ENCODE measurements at places on chromosomes 11 and 22.

DNA sequence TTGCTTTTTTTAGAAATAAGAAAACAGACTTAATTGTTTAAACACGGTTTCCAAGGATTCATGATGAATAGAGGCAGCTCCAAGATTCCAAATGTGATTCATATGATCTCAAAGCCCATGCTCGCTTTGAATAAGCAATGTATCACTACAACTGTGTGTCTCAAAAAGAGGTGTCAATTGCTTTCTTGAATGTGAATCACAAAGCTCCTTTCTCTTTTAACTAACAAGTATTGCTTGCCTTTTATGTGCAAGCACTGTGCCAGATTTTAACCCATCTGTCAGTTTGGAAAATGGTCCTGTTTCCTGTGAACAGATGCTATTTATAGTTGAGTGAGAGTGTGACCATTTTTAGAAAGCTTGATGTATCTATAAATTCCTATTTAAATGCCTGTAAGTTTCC is 6.5 kb downstream of the OOSP1 start:
- no peak for DNase-seq

GRCh38 chr11:16097543-16097942 is 258.8 kb downstream of the SOX6 start:
- no peak for DNase-seq

GRCh38 chr22:31128156-31128555 is 5.4 kb downstream of the INPP5J start:
- no peak for DNase-seq

DNA sequence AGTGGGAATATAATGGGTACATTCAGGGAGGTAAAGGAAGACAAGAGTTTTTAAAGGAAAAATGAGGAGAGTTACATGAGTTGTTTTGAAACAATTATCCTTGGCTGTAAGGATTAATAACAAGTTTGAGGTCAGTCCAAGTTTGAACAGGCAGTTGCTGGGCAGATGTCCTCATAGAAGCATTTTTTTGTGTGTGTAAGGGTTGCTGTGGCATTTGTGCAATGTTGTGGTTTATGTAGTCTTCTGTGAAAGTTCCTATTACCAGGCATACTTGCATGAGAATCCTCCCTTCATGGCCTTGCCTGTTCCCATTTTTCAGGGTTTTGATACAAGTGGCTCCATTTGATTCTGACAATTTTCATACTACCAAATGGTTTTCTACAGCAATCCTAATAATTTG is 400.2 kb downstream of the KCNA4 start:
- DNase-seq = no peak

GRCh38 chr11:102269927-102270326 is 47.4 kb upstream of the BIRC3 start:
- no peak for DNase-seq

DNA sequence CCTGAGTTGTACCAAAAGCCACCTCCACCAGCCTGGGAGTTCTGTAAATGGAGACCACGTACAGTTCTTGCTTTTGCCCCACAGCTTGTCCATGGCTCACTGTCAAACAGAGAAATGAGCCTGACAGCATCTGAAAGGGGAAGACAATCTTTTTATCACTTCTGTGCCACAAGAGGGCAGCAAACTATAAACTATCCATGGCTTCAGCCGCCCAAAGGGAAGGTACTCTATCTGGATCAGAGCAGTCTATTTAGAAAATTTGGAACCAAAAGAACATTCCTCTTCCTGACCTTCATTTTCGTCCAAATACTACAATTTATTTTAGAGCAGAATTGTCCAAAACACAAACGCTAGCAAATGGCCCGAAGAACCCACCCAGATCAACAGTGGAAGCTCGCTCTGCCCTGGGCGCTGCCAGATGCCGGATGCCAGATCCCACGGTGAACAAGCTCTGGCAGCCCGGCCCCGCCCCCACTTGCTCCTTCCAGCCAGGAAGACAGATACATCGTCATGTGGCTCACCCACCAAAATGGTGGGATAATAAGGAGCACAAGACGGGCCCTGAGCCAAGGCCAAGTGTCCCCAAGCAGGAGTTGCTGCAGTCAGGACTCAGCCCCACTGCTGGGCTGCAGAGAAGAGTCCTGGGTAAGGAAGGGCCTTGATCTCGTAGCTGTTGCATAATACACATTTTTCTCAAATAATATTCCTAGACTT is 23.9 kb upstream of the SCGB1A1 start:
- DNase-seq = peak; percentile 73

DNA sequence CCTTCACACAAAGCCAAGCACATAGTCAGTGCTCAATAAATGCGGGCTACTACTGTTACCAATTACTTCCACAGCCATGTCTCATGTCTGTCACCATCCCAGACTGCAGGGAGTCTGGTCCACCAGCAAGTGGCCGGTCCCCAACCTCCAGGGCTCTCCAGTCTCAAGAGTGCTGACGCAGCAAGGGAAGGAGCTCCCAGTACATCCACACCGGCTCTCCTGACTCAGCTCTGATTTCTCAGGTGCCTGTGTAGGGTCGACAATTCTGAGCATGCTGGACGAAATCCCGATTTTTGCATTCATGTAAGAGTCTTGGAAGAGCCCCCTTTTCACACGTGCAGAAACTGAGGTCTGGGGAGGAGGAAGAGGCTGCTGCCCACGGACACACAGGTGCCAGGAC is 10.3 kb upstream of the NEFH start:
- no peak for DNase-seq

DNA sequence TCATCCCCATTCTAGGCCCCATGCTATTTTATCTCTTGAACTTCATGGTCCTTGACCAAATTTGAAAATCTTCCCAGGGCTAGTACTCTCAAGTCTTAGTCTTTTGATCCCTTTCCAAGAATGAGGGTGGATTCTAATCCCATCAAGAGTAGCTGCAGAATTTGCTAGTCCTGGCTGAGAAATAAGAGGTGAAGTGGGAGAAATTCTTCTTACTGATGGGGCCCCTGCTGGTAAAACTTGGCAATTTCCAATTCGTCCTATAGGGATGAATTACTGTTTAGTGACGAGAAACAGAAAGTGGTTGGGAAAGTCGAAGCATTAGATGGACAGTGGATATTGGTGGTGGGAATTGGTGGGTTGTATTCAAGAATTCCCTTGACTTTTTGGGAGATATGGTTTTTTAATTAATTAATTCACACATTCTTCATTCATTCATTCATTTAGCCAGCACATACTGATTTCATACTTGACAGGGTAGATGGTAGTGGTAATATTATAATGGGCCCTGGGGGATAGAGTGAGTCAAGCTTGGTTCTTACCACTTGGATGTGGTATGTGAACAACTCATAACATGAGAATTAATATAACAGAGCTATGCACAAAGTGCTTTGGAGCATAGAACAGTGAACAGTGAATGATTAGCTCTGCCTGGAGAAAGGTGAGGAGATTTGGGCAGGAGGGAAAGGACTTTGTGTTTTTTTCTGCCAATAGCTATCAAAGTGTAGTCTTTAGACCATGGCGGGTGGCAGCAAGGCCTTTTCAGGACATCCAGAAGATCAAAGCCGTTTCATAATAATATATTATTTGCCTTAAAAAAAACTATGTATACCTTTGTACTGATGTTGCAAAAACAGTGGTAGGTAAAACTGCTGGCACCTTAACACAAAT is 103.8 kb downstream of the STIM1 start:
- no peak for DNase-seq

DNA sequence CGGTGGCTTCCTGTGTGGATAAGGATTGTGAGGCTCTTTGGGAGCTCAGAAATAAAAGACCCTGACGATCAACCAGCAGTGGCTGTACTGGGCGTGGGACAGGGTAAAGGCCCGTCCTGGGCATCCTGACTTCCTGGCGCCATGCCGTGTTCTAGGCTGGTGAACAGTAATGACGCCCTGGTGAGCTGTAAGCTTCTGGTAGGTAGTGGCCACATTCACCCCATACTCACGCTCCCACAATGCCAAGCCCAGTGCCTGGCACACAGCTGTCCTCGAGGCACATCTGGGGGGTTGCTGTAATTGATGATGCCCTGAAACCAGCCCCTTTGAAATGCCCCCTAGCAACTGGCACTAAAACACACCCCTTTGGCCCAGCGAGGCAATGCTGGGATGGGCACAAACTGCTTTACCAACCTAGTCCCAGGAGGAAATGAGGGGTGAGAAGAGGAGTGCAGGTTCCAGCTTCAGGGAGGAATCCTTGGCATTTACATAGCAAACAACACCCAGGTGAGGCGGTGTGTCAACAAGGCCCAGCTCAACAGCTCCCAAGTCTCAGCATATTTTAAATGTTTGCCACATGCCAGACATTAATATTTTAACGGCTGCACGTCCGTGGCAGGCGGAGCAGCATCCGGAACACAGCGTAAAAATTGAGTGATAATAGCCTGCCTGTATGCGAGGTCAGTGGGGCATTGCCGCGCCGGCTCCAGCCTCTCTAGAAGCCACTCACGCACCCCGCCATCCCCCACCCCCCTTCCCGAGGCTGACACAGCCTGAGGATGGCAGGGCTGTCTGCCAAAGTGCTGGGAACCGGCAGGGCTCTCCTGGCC is 79.3 kb downstream of the DSCAML1 start:
- DNase-seq = no peak

DNA sequence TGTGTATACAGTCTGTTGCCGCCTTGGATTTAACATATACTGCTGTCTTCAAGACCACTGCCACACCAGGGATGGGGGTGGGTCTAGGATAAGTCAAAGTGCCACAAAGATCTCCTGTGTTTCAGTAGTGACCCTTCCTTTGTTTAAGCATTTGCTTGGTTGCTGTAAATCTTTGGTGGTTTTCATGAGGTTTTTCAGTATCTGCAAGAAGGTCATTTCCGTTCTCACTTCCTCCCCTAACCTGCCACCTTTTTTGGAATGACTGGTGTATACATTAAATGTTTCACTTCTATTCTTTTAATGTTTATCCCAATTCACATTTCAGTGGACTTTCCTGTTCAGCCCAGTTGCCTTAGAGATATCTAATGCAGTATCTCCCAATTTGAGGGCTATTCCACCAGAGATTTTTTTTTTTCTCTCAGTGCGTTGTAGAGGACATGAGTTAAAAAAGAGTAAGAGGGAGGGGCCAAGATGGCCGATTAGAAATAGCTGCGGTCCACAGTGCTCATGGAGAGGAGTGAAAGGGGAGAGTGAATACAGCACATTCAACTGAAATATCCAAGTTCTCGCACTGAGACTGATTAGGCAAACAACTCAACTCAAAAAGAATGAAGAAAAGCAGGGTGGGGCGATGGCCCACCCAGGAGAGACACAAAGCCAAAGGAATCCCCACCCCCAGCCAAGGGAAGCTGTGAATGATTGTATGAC is 43.2 kb downstream of the USP47 start:
- DNase-seq = no peak

GRCh38 chr11:59119826-59120225 is 12.8 kb downstream of the FAM111B start:
- DNase-seq = no peak

DNA sequence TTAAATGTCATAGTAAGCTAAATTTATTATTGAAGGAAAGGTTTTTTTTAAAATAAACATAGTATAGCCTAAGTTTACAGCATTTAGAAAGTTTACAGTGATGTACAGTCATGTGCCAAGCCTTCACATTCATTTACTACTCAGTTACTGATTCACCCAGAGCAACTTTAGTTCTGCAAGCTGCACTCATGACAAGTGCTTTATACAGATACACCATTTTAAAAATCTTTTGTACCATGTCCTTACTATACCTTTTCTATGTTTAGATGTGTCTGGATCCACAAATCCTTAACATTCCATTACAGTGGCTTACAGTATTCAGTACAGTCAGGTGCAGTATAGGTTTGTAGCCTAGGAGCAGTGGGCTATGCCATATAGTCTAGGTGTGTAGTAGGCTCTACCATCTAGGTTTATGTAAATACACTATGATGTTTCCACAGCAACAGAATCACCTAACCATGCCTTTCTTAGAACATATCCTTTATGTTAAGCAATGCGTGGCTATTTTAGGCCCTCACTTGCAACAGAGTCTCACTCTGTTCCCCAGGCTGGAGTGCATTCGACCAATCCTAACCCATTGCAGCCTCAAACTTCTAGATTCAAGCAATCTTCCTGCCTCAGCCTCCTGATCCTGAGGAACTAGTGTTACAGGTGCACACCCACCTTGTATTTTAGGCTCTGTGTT is 79.5 kb upstream of the SLC25A18 start:
- no peak for DNase-seq

DNA sequence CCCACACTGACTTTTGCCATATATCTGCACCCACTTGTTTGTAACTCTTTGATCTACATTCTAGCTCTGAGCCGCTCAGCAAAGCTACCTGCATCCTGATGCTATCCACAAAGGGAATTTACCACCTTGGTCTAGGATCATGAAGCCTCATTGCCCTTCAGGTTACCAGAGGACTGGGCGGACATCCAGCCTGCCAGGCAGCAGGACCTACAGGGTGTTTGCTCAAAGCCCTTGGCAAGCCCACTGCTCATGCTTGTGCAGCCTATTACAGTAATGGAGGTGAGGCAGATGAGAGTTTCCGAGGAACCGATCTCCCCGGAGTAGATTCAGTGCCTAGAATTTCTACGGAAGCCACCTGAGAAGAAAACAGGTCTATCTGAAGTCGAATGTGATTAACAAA is 417.2 kb downstream of the OPCML start:
- no peak for DNase-seq

- peak; percentile 41 for DNase-seq
Observed at GRCh38 chr11:32792948-32793475, 1.4 kb downstream of the CCDC73 start.

Data from CD4-positive, alpha-beta T cell treated with Interleukin-1 beta for 1 hour (primary cell).